Mesothelial cell of epicardium (in vitro differentiated cells): ENCODE measurements at places on chromosomes 16 and 17. TPM values are rescaled to one million over a fixed set of nuclear protein-coding genes. Genes with fewer than 3 reads are reported as not detected.
A peak's percentile ranks its signal among the peaks of the same experiment; 100 is the strongest.

GRCh38 chr16:29663016-29663806 is at the start of gene SPN:
Gene SPN (plus strand): TSS chr16:29663247. CDS start chr16:29663729, 482 bp downstream.
- no peaks in the 10 kb centered on the region for H3K36me3 ChIP-seq
- peaks cover 32% of the 10 kb centered on the region for H3K4me1 ChIP-seq
- no peak within 1 kb of the TSS for H3K4me3 ChIP-seq
- peak within 1 kb of the TSS; percentile 43 for H3K27ac ChIP-seq

DNA sequence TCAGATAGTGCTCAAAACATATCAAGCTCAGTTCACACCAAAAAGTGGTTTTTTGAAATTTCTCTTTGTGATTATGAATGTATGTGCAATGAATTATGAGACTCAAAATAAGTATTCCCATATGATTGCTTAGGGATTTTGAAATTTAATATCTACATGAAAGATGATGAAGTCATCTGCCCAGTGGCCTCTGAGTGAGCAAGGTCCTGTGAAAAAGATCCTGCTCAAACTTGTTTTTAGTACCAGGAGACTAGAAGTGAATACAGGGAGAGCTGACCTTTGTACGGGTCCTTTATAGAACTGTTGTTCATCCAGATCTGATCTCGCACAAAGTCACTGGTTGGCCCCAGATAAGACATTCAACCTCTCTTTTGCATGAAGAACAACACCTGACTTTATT is 151.9 kb upstream of the MAF start:
- H3K27me3 ChIP-seq, result peaks cover 1% of the 10 kb centered on the region
- no peaks in the 10 kb centered on the region for H3K36me3 ChIP-seq
- no peak for DNase-seq
- no peak overlapping the region for H3K27ac ChIP-seq
- H3K4me3 ChIP-seq, result no peak overlapping the region

SCN4A gene
- 0.14 to 0.60 TPM (median 0.51 TPM) in 3 replicates for total RNA-seq

TBC1D3K gene
- not detected in 3 replicates for total RNA-seq

GRCh38 chr16:85860413-85861094 is 38.4 kb upstream of the IRF8 start:
- H3K27ac ChIP-seq, result no peak overlapping the region
- no peaks in the 10 kb centered on the region for H3K36me3 ChIP-seq
- peaks cover 14% of the 10 kb centered on the region for H3K27me3 ChIP-seq
- no peak overlapping the region for H3K4me3 ChIP-seq

- no peak overlapping the region for H3K4me3 ChIP-seq
- no peak for DNase-seq
- H3K4me1 ChIP-seq, result peaks cover 32% of the 10 kb centered on the region
- H3K36me3 ChIP-seq, result no peaks in the 10 kb centered on the region
- no peak overlapping the region for H3K27ac ChIP-seq
- peaks cover 2% of the 10 kb centered on the region for H3K27me3 ChIP-seq
Observed at GRCh38 chr17:64133546-64134215, 3.7 kb upstream of the ERN1 start.

GSDMA gene
- total RNA-seq, result not detected in 3 replicates

DNA sequence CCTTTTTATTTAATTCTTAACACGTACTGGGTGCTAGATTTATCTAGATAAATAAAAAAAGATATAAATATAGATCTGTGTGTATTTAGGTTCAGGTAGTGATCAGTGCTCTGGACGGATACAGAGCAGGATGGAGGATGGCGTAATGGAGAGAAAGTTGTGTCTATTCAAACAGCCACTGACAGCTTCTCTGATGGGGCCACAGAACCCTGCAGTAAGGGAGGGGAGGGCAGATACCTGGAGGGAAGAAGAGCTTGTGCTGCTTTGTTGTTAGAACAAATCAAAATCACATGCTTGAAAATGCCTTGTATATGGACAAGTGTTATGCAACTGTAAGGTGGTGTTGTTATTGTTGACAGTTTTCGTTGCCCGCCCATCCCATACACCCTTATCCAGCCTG is 170.2 kb downstream of the UTP18 start:
- DNase-seq, result no peak
- no peaks in the 10 kb centered on the region for H3K27me3 ChIP-seq
- no peak overlapping the region for H3K27ac ChIP-seq

AOC3 gene
- 1.5 to 2.3 TPM (median 1.9 TPM) in 3 replicates for total RNA-seq

GRCh38 chr16:85998171-85998867 is 99.4 kb downstream of the IRF8 start:
- H3K27ac ChIP-seq, result no peak overlapping the region
- no peaks in the 10 kb centered on the region for H3K36me3 ChIP-seq
- H3K27me3 ChIP-seq, result peaks cover 9% of the 10 kb centered on the region
- DNase-seq, result no peak
- peaks cover 12% of the 10 kb centered on the region for H3K4me1 ChIP-seq

DOC2B gene
- total RNA-seq, result 55.3 to 60.2 TPM (median 59.6 TPM) in 3 replicates

DNA sequence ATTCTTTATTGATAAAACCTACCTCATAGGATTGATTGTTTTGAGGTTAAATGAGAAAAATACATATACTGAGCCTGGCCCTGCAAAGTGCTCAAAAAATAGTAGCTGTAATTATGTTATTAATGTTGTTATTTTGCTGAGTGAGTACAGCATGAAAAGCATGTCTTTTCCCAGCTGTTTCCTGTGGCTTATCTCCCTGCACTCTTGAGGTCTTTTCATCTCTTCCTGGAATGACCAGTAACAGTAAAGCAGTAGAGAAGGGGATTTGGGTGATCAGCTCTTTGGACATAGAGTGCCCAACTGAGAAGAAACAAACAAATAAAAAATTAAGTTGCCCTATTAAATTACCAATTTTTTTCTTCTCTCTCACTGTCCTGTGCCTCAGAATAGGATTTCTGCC is 53.7 kb downstream of the NFAT5 start:
- no peak overlapping the region for H3K4me3 ChIP-seq
- H3K36me3 ChIP-seq, result peaks cover 12% of the 10 kb centered on the region
- no peak for DNase-seq
- no peaks in the 10 kb centered on the region for H3K27me3 ChIP-seq

- H3K4me3 ChIP-seq, result no peak overlapping the region
- no peak for DNase-seq
- H3K36me3 ChIP-seq, result no peaks in the 10 kb centered on the region
- H3K27me3 ChIP-seq, result peaks cover 79% of the 10 kb centered on the region
- H3K4me1 ChIP-seq, result peaks cover 2% of the 10 kb centered on the region
Observed at GRCh38 chr17:6830383-6830986, 1.0 kb downstream of the TEKT1 start.

PITPNM3 gene
- 1.9 to 2.4 TPM (median 2.3 TPM) in 3 replicates for total RNA-seq

DNA sequence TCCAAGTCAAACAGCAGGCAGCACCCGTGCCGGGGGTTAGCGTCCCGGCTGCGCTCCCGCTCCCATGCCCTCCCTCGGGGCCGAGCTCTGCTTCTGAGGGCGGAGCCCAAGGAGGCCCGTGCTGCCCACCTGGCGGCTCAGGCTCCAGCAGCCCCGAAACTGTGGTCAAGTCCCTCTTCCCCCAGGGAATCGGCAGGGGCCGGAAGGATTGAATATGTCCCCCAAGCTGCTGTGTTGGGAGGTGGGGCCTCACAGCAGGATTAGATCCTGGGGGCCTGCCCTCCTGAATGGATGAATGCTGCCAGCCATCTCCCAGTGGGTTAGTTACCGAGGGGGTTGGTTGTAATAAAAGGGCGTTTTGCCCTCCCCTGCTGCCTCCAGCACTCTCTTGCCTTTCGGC is 33.9 kb downstream of the MAP2K3 start:
- no peak overlapping the region for H3K27ac ChIP-seq
- DNase-seq, result no peak
- no peak overlapping the region for H3K4me3 ChIP-seq
- H3K4me1 ChIP-seq, result peaks cover 7% of the 10 kb centered on the region
- peaks cover 10% of the 10 kb centered on the region for H3K27me3 ChIP-seq
- no peaks in the 10 kb centered on the region for H3K36me3 ChIP-seq

DNA sequence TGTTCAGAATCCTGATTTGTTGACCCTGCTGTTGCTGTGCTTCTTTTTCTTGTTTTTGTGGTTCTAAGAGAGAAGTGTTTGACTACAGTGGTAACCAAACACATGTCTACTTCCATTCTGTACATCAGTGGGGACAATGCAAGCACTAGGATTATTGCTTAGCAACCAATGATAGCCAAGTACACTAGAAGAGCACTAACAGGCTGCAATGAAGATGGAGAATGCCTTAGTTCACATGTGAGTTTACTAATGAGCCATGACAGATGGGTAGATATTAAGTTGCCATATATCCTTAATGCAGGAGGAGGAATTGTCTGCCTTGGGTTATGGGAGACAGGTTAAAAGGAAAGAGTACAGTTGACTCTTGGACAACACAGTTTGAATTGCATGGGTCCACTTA is 8.3 kb downstream of the EFCAB5 start:
- no peak overlapping the region for H3K27ac ChIP-seq
- H3K27me3 ChIP-seq, result no peaks in the 10 kb centered on the region
- peaks cover 3% of the 10 kb centered on the region for H3K4me1 ChIP-seq
- peaks cover 5% of the 10 kb centered on the region for H3K36me3 ChIP-seq
- H3K4me3 ChIP-seq, result no peak overlapping the region

TAC4 gene
- total RNA-seq, result not detected in 3 replicates

DNA sequence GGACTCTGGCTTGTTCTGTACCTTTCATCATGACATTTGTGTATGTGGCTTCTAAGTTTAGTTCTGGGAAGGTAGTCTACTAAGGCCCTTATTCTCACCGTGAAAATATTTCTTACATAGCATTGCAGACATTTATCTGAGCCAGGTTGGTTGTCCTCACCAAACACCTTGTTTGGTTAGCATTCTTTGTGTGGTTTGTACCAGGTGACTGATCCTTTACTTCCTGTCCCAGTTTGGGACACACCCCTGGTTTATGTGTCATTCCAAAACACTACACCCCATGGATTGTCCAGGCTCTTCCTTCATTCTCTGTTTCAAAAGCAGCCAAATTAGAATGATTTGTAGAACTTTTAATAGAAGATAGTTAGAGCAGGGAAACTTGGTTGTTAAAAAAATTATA is 23.2 kb upstream of the DUSP14 start:
- no peaks in the 10 kb centered on the region for H3K27me3 ChIP-seq
- H3K4me1 ChIP-seq, result no peaks in the 10 kb centered on the region
- peaks cover 32% of the 10 kb centered on the region for H3K36me3 ChIP-seq
- H3K4me3 ChIP-seq, result no peak overlapping the region
- H3K27ac ChIP-seq, result no peak overlapping the region
- no peak for DNase-seq

GRCh38 chr17:19877364-19877945 is 9.7 kb upstream of the ULK2 start:
- DNase-seq, result no peak
- H3K4me1 ChIP-seq, result no peaks in the 10 kb centered on the region
- no peaks in the 10 kb centered on the region for H3K36me3 ChIP-seq
- no peaks in the 10 kb centered on the region for H3K27me3 ChIP-seq
- H3K27ac ChIP-seq, result no peak overlapping the region

CACNG5 gene
- total RNA-seq, result not detected in 3 replicates

- peaks cover 5% of the 10 kb centered on the region for H3K4me1 ChIP-seq
- no peak overlapping the region for H3K4me3 ChIP-seq
- peaks cover 6% of the 10 kb centered on the region for H3K27me3 ChIP-seq
- no peak for DNase-seq
- no peaks in the 10 kb centered on the region for H3K36me3 ChIP-seq
Observed at GRCh38 chr17:49779739-49780231, 8.7 kb upstream of the KAT7 start.

TPSG1 gene
- total RNA-seq, result not detected in 3 replicates

DHRS13 gene
- 10.3 to 12.4 TPM (median 12.1 TPM) in 3 replicates for total RNA-seq

- no peaks in the 10 kb centered on the region for H3K36me3 ChIP-seq
- peaks cover 8% of the 10 kb centered on the region for H3K4me1 ChIP-seq
- DNase-seq, result no peak
- H3K4me3 ChIP-seq, result no peak overlapping the region
- H3K27me3 ChIP-seq, result no peaks in the 10 kb centered on the region
Observed at GRCh38 chr17:76200354-76200753, 39.9 kb downstream of the RNF157 start.

TBC1D3E gene
- total RNA-seq, result not detected in 3 replicates

GRCh38 chr16:69724981-69725479 is 1.3 kb downstream of the NQO1 start:
- no peak for DNase-seq
- peak overlapping the region; percentile 78 for H3K4me3 ChIP-seq
- no peaks in the 10 kb centered on the region for H3K27me3 ChIP-seq
- peaks cover 32% of the 10 kb centered on the region for H3K4me1 ChIP-seq

NPIPB9 gene
- total RNA-seq, result 3.6 to 5.2 TPM (median 4.3 TPM) in 3 replicates

- peaks cover 33% of the 10 kb centered on the region for H3K36me3 ChIP-seq
- H3K4me3 ChIP-seq, result no peak overlapping the region
- no peak for DNase-seq
Observed at GRCh38 chr16:9109255-9109654, 17.8 kb downstream of the HAPSTR1 start.

- no peak overlapping the region for H3K4me3 ChIP-seq
- H3K27ac ChIP-seq, result no peak overlapping the region
- no peaks in the 10 kb centered on the region for H3K36me3 ChIP-seq
- H3K27me3 ChIP-seq, result peaks cover 3% of the 10 kb centered on the region
- peaks cover 10% of the 10 kb centered on the region for H3K4me1 ChIP-seq
Observed at GRCh38 chr16:2734844-2735515, 15.0 kb upstream of the PRSS27 start.

PRM2 gene
- not detected in 3 replicates for total RNA-seq

CD300LB gene
- total RNA-seq, result not detected in 3 replicates

RAC3 gene
- total RNA-seq, result 32.6 to 34.6 TPM (median 33.6 TPM) in 3 replicates

DNA sequence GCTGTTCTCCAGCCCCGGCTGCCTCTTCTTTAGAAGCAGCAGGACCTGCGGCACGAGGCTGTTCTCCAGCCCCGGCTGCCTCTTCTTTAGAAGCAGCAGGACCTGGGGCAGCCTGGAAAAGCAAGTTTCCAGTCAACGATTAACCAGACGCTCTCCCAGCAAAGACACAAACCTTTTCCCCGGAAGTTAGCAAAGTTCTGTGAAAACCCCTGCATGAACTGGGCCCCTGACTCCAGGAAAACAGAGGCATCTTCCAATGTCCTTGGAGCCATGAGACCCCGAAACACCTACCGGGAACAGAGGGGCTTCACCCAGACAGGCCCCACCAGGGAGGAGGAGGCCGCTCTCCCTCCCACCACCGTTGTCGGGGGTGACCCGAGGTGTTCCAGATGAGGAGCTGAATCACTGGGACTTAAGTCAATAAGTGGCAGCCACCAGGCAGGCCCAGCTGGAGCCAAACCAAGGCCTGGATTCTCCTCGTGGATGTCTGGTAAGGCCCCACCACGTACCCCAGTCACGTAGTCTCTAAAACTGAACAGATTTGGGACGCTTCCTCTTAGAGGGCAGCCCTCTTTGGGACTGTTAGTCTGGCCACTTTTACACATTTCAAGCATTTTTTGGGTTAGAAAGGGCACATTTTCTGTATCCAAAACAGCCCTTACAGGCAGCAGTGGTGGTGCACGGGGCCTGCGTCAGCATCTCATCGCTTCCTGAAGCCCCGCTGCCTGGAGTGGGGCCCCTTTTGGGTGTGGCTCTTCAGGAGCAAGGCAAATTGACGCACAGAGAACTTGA is at the start of gene RPH3AL:
RPH3AL (minus strand) TSS at position 387 of the 792 bp plus-strand sequence. CDS start 25,264 bp downstream, outside the sequence.
- H3K27ac ChIP-seq, result peak within 1 kb of the TSS; percentile 94
- H3K4me1 ChIP-seq, result peaks cover 56% of the 10 kb centered on the region
- no peaks in the 10 kb centered on the region for H3K27me3 ChIP-seq
- peak within 1 kb of the TSS; percentile 47 for H3K4me3 ChIP-seq
- no peak for DNase-seq
